Suprapubic skin (tissue), 4 donors: ENCODE measurements at places on chromosomes 4 and X.

- DNase-seq: no peak
These were observed 960.9 kb upstream of the HS3ST1 start for GRCh38 chr4:12389604-12390003.

DNA sequence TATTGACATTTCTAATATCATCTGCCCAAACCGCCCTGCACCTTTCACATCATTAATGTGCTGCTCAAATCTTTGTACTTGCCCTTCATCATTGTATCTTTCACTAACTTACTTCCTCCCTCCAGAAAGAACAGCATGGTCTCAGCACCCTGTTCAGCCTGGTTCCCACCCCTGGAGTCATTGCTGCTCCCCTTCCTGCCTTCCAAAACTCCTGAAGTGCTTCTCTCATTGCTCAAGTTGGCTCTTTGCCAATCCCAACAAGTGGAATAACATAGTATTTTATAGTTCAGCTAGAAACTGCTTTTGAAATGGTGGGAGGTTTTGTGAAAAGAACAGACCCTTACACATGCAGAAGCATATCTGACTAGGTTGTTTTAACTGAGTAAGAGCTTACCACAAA, 14.0 kb upstream of the TTC29 start:
- DNase-seq: no peak

- no peak for DNase-seq
These were observed 240.3 kb downstream of the IL1RAPL2 start for GRCh38 chrX:104806346-104806745.

DNA sequence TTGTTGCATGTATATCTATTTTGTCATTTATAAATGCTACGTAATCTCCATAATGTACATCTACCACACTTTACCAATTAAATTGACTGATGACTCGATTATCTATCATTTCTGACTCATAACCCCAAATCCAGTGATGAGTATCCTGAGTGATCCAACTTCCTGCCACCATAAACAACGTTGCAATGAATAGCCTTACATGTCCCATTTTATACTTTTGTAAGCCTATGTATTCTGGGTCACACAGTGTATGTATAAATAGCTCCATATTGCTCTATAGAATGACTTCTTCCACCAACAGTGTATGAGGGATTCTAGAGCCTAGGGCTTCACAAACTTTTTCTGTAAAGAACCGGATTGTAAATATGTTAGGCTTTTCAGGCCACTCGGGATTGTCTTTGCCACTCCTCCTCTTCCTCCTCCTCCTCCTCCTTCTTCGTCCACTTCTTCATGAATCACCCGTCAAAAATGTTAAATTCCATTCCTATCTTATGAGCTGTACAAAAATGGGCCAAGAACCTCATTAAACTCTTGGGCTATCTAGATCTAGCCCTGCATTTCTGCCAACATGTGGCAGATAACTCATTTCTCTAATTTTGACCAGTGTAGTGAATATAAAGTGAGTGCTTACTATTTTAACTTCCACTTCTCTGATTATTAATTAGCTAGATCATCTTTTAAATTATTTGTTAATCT, 672.2 kb upstream of the AMOT start:
- no peak for DNase-seq

- DNase-seq: no peak
These were observed 321.9 kb downstream of the HS3ST1 start for GRCh38 chr4:11106759-11107158.
